ENCODE measurements at places on chromosomes 7 and 10.
A peak's percentile ranks its signal among the peaks of the same experiment; 100 is the strongest.

- DNase-seq, result no peak
Observed at GRCh38 chr10:79983286-79983909, 34.5 kb upstream of the SFTPD start.

- DNase-seq, result no peak
Observed at GRCh38 chr7:43054052-43054722, 58.3 kb upstream of the HECW1 start.

DNA sequence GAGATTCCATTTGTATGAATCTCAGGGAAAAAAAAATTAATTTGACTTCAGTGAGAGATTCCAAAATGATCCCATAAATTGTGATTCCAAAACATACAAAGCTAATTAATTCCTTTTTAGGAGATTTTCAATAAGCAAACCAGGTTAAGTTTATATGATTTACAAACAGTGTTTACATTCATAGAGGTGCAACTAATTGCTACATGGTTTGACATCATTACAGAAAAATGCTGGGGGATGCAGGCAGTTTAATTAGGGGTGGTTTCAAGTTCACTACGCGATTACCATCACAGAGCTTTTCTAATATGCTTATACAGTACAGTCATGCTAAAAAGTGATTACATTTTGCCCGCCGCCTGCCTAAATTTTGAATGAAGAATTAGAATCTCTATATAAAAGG, 143.2 kb upstream of the MGMT start:
- no peak for DNase-seq

- DNase-seq, result no peak
Observed at GRCh38 chr10:36670621-36671402, 454.6 kb upstream of the ANKRD30A start.

GRCh38 chr10:63343476-63343875, 122.3 kb downstream of the JMJD1C start:
- no peak for DNase-seq

GRCh38 chr10:119613741-119614140, 17.0 kb upstream of the TIAL1 start:
- DNase-seq, result no peak

- DNase-seq, result no peak
Observed at GRCh38 chr10:56547163-56547562, 186.1 kb upstream of the ZWINT start.

DNA sequence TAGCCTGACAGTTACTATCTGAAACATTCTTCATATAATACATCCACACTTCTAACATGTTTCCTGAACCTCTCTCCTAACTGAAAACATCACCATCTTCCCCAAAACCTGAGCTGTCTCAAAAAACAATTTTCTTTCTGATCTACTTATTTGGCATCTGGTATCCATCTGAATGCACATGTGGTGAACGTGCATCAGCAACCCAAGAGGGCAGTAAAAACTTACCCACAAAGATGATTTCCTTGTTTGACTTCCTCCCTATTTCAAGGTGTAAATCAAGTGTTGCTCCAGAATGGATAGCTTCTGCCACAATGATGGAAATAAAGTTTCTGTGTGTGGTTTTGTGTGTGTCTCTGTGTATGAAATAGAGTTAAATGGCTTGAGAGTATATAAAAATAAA, 500.4 kb downstream of the MAGI2 start:
- DNase-seq, result no peak

GRCh38 chr7:2462731-2463130, 13.5 kb downstream of the GRIFIN start:
- DNase-seq, result no peak

DNA sequence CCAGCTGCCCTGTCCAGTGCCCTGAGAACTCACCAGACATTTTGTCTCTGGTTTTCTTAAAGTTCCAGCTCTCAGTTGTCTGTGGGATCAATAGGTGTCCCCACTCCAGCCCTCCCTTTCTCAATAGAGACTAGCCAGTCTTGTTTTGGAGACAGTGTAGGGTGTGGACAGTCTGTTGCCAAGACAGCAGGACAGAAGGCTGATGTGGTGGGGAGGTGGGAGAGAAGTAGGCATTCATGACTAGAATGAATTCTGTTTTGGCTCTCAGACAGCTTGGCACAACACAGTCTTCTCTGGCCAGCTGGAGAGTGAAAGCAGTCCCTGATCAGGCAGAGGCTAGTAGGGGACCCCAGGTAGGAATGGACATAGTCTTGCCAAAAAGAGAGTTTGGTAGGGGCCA, 467.0 kb upstream of the PODXL start:
- no peak for DNase-seq

- no peak for DNase-seq
Observed at GRCh38 chr7:68205826-68206225, 1209.2 kb downstream of the TYW1 start.

DNA sequence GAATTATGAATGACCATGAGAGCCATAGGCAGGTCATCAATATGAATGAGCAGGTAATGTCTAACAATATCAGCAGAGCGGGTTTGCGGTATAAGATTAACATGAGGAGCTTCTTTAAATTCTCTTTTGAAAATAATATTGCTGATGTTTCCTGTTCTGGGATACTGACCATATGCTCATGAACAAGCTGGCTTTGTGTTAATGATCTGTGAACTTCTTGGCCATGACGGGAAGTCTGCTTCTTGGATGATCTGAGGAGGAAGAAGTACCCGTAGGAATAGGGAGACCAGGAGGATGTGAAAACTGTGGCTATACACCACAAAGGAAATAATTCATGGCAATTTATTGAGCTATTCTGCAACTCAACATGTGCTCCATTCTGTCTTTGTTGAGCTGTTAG, 38.6 kb downstream of the ITGA8 start:
- DNase-seq, result no peak

DNA sequence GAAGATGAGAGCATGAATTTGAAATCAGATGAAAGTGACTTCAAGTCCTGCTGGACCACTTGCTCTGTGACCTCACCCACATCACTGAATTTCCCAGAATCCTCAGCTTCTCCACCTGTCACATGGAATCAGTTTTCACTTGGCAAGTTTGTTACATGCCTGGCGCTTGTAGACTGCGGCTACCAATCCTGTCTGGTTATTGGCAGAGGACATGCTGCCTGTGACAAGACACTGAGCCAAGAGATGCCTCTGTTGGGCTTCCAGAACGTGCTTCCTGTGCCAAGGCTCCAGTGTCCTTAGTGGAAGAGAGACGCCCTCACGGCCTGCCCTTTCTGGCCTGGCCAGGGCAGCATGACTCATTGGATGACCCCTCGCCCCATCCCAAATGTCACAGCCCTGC, 4.4 kb upstream of the MYL10 start:
- DNase-seq, result no peak

GRCh38 chr10:115092258-115092554, 959 bp upstream of the ATRNL1 start:
- DNase-seq, result no peak

DNA sequence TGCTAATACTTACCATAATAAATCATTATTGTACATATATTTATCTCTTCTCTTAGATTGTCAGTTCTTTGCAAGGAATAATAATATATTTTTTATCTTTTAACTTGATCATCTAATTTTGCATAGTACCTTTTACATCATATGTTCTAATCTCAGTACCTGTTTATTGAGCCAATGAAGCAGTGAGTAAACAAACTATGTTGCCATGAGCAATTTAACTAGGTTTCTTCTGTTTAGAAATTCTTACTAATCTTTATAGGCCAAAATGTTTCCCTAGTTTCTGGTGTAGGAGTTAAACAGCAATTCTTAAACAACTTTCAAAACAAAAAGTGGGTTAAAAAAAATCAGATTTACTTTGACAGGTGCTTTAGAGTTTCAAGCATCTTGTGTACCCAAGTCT, 61.3 kb downstream of the PHYHIPL start:
- DNase-seq, result no peak

GRCh38 chr7:82616059-82616728, 172.6 kb upstream of the CACNA2D1 start:
- DNase-seq, result no peak

- no peak for DNase-seq
Observed at GRCh38 chr10:8566737-8567136, 512.2 kb downstream of the GATA3 start.

DNA sequence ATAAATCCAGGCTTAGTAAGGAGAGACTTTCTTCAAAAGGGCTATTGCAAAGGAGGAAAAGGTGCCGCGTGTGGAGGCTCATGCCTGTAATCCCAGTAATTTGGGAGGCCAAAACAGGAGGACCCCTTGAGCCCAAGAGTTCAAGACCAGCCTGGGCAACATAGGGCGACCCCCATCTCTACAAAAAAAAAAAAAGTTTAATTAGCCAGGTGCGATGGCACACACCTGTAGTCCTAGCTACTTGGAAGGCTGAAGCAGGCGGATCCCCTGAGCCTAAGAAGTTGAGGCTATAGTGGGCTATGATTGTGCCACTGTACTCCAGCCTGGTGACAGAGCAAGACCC, 32.2 kb downstream of the TMEM130 start:
- DNase-seq, result no peak

GRCh38 chr10:61068471-61068870, 124.5 kb upstream of the RHOBTB1 start:
- no peak for DNase-seq

- no peak for DNase-seq
Observed at GRCh38 chr7:16295558-16295957, 125.8 kb downstream of the CRPPA start.

GRCh38 chr7:140360697-140361229, 37.6 kb downstream of the SLC37A3 start:
- DNase-seq, result no peak

DNA sequence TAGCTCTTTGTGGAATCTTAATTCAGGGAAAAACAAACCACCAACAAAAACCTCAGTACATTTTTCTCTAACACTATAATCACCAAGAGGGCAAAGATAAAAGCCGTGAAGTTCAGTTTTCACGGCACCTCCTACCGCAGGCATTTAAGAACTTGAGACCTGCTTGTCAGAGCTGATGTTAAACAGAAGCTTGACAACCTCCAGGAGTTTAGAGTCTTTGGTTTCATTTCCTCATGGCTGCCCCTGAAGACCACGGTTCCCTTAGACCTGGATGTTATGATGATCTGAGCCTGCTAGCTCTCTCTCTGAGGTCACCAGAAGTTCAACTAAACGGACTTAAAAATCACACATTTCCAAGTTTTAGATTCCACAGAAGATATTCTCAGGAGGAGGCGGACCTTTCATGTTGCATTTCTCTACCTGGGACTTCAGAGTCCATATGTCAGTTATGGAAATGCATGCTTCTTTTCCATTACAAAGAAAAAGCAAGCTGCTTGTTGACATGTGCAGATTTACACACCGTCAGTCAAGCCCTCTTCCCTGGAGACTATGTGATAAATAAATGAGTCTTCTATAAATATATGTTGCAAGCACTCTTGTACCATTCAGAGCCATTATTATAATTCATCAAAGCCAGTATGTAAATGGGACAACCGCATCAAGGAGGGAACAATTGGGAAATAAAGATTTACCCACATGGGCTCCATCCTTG, 258.0 kb downstream of the GFRA1 start:
- no peak for DNase-seq

DNA sequence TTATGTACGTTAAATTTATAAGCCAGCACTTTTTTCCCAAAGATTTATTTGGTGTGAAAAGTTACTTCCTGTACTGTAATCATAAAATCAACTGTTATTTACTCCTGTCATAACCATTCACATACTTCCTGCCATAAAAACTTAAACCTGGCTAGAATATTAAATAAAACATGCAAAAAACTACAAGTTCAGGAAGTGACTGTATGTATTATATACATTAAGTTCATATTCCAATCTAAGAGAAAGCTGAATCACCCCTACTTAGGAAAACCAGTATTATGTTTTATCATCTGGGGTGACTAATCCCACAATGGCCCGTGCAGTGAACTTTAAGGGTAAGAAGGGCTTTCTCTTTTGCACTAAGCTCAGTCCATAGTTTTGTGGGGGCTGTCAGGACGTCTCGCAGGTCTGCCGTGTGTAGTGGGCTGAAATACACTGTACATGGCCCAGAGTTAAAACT, 183.7 kb upstream of the KLF14 start:
- peak; percentile 54 for DNase-seq

DNA sequence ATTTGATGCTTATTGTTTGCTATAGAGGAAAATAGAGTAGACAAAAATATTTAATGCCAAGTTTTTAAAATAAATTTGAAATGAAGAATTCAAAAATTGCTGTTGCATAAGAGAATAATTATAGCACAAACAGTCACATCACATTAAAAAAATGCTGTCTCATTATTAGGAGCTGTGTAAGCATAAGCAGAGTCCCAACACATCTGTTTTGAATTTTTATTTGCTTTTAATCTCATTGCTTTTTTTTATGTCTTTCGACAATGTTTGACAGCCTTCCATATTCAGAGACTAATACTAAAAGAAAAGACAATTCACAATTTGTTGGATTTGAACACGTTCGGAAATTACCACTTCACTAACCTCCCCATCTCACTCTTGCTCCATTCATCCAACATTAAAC, 143.5 kb downstream of the TFPI2 start:
- DNase-seq, result no peak

DNA sequence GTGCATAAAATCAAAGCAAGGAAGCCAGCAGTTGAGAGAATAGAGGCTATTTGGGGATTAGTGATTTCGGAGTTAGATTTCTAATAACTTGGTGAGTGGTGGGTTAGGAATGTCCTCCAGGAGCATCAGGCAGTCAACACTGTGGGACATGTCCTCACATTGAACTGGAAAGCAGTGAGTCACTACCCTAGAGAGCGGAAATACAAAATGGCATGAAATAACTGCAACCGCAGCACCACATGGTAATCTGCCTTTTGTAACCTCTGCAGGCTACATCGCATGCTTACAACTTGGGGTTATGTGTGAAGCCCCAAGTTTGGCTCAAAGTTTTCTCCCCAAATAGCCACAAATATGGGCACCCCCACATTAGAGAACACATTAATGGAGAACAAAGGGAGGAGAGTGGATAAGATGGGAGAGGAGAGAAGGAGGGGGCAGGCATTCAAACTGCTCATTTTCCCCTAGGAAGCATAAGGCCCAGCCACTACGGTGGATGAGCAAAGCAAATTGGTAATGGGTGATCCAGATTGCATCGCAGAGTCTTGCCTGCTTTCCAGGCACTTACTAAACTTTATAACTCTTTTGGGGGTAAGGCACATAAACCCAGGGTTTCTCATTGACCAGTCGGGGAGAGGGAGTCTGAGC, 22.0 kb upstream of the SLF2 start:
- DNase-seq, result peak; percentile 10

GRCh38 chr7:139509535-139509934, 13.9 kb upstream of the CLEC2L start:
- DNase-seq, result no peak

DNA sequence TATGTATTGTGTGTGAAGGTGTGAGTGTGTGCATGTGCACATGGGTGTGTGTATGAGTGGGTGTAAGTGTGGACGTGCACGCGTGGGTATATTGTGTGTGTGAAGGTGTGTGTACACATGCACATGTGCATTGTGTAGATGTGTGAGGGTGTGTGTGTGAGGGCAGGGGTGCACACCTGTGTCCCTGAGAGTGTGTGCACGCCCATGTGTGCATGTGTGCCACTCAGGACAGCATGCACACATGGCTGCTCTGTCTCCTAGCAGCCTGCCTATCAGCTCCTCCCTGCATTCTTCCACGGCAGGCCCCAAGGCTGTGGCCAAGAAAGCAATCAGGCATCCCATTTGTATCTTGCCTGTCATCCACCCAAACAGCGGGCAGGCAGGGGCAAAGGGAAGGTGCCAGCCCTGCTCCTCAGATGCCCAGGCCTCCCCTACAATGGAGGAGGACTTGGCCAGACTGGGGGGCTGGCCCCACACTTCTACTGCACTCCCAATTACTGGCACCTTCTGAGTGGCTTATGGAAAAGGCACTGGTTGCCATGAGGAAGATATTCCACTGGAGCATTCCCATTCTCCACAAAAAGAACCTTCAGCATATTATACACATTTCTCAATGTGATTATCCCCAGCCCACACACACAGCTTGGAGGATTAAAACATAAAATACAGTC, 380.4 kb upstream of the ZMIZ1 start:
- no peak for DNase-seq

Measured in stimulated activated CD8-positive, alpha-beta memory T cell treated with anti-CD3 and anti-CD28 coated beads, Interleukin-4, amount 100 ng/mL, for 48 hours (primary cell).